ENCODE measurements at places on chromosomes 13 and 19.

DNA sequence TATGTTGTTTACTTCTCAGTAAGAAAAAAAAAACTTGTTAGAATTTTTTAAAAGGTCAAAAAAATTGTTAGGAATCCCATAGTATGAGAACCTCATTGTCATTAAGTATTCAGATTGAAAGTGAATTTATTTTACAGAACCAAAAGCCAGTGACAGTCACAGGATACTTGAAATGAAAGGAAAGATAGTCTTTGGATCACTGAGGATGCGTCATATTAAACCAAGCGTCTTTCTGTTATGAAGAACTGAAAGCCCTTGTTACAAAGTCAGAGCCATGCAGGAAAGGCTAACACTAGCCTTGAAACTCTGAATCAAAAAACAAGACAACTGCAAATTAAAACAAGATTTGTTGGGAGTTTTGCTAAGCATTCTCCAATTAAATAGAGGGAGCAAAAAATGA lies 1348.0 kb upstream of the SLC10A2 start:
- DNase-seq: no peak

GRCh38 chr13:99907627-99908026 lies 63.9 kb downstream of the ZIC5 start:
- DNase-seq: no peak

- peak; percentile 21 for DNase-seq
These were observed 9.9 kb downstream of the CEACAM4 start for GRCh38 chr19:41616792-41617621.

GRCh38 chr13:99498171-99499161 lies 2.8 kb upstream of the TM9SF2 start:
- DNase-seq: peak; percentile 97

- peak; percentile 50 for DNase-seq
These were observed 21.8 kb downstream of the ARRDC2 start for GRCh38 chr19:18029617-18030338.

DNA sequence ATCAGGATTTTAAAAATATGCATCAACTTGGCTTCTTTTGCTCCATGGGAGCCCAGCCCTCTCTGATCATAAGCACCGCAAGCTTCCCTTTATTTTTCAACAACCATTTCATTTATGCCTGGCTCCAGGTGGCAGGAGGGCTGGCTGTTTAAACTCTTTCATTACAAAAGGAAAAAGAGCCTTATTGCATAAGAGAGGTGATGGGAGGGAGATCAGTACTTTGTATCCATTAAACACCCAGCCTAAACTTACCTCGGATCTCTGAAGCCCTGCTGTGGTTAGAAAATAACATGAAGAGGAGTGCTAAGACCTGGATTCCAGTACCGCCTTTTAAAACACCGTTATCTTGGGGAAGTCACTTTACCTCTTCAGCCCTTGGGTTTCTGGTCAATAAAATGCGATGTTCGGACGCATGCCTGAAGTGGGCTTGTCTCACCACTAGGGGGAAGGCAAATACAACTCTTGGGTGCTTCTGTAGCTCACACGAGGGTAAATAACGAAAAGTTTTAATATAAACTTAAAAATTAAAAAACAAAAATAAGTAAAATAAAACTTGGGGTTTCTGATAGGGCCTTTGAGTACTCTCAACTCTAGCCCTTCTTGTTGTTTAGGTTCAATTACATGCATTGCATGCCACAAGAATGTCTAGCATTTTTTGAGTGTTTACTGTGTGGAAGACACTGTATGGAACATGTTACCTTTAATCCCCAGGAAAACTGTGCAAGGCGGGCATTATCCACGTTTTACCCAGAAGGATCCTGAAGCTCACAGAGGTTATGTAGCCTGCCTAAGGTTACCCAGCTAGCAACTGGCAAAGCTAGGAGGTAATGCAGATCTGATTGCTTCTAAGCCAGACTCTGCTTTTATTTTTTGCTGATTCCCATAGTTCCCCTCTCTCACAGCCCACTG lies 240.3 kb downstream of the LMO7 start:
- peak; percentile 63 for DNase-seq

GRCh38 chr13:110210604-110210985 lies 96.4 kb downstream of the COL4A1 start:
- no peak for DNase-seq

DNA sequence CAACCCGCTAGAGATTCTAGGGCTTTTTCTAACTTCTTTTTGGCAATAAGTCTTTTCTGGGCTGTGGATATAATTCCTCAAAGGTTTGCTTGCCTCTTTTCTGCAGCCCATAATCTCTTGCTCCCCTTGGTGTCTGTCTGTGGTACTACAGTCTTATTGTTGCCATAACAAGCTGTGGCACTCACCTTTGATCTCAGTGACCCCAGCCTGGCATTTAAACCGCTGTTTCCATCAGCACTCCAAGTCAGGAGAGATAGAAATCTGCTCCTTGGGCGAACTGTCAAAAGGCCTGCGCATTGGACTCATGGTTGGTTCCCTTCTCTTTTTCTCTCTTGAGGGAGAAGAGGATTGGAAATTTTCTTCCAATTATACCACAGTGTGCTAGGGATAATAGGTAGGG lies 14.5 kb upstream of the MPHOSPH8 start:
- DNase-seq: peak; percentile 64

DNA sequence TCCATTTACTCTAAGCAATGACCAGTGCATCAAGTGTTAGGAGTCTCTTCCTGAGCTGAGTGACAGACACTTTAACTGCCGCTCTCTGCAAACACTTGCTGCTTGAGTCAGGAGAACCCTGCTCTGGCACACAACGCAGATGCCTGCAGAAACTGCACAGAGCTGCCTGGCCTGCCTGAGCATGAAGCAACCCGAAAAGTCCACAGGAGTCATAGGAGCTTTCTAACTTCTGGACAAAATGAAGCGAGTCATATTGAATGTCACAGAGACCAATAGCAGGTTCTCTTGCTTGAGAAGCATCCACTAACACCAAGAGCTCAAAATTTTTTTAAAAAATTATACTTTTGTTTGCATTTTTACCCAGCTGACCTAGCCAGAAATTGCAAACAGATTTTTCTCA lies 232.4 kb downstream of the LHFPL6 start:
- peak; percentile 70 for DNase-seq

DNA sequence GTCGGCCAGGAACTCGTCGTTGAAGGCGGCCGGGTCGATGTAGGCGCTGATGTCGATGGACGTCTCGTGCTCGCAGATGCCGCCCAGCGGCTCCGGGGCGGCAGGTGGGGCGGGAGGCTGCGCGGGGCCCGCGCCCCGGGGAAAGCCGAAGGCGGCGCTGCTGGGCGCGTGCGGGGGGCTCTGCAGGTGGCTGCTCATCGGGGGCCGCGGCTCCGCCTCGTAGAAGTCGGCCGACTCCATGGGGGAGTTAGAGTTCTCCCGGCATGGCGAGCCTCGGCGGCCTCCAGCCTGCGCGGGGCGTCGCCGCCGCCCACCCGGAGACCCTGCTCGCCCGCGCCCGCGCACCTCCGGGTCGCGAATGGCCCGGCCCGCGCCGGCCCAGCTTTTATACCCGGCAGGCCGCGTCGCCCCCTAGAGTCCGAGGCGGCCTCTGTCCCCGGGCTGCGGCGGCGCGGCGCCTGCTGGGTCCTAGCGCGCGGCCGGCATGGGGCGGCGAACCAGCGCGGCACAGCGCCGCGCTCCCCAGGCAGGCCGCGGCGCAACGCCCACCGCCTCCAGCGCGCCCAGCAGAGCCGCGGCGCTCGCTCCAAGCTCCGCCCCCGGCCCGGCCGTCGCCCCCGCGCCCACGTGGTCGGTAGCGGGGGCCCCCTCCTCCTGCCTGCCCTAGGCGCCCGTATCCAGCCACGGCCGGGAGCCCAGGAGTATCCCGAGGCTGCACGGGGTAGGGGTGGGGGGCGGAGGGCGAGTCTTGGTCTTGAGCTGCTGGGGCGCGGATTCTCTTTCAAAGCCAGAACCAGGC lies at the start of gene CEBPA:
CEBPA (minus strand) TSS at position 360 of the 799 bp plus-strand sequence; CDS start at position 240, 120 bp downstream.
- DNase-seq: peak; percentile 84

DNA sequence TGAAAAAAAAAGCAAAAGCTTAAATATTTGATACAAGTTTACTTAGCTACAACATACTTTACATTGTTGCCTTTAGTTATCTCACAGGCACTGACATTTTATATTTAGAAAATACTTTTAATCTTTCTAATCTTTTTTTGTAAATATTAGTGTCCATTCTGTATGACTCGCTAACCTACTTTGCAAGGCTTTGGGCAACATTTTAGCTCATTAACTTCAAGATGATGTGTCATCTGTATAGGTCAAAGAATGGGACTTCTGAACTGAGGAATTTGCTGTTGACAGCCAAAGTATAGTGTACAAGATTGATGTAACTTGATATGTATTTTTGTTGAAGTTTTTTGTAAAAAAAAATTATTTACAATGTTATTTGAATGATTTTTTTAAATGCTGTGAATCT lies 2.7 kb upstream of the C1QTNF9 start:
- DNase-seq: peak; percentile 71

- no peak for DNase-seq
These were observed 299.2 kb downstream of the OLFM4 start for GRCh38 chr13:53327680-53328315.

GRCh38 chr19:9839415-9839814 lies 4.3 kb downstream of the PIN1 start:
- no peak for DNase-seq

- DNase-seq: no peak
These were observed 1464.3 kb downstream of the UQCRFS1 start for GRCh38 chr19:27748551-27749152.

- peak; percentile 39 for DNase-seq
These were observed 67.6 kb downstream of the TNFRSF19 start for GRCh38 chr13:23637829-23638228.

DNA sequence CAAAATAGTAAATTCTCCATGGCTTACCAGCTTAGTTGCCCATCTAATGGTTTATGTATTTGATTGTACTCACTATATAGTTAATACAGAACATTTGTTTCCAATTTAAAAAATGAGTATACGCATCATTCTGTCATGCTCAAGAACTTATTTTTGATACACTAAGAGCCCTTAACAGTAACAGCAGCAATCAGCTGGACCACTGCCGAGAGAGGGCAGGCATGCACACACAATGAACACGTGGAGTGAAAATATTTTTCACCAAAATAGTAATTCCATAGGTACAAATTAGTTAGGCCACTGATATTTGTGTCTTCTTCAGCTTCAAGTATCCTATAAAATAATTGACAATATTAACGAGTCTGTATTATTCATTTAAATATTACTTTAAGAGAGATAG lies 109.9 kb downstream of the KLF12 start:
- DNase-seq: no peak

GRCh38 chr13:37338726-37339385 lies 233.4 kb upstream of the CSNK1A1L start:
- DNase-seq: no peak

DNA sequence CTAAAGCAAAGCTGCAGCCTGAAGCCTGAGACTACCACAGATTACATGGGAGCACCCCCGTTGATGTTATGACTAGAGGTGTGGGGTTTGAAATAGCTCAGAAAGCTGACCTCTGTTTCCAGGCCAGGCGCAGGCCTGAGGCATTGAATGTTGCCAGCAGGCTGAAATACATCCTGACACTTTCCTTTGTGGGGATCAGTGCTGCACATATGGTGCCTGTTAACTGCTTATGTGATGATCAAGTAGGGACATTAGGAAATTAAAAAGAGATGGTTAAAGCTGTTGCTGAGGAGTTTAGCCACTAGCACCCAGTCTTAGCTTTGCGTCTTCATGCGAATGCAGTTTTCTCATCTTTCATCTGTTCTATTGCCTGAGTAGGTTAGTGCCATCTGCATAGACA lies 83.2 kb downstream of the CCNA1 start:
- DNase-seq: no peak

DNA sequence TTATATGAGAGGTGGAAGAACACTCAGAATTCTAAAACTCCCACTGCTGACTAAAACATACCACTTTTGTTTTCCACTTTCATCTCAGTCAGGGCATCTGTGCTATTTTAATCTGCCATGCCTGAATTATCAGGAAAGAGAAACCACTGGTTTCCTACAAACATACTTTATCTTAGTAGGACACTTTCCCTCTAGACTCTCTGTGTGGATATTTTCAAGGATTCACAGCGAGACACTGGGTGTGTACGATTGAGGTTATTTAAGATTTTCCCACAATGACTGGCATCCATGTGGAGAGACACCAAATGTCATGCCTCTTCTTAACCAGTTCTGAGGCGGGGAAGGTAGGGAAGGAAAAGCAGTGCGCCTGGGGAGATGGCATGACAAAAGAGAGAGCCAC lies 212.2 kb downstream of the ENOX1 start:
- DNase-seq: no peak

GRCh38 chr13:42991898-42992763 lies at the start of gene EPSTI1:
Gene EPSTI1 (minus strand): TSS chr13:42992241. CDS start chr13:42992165, 76 bp downstream.
- DNase-seq: peak; percentile 70

DNA sequence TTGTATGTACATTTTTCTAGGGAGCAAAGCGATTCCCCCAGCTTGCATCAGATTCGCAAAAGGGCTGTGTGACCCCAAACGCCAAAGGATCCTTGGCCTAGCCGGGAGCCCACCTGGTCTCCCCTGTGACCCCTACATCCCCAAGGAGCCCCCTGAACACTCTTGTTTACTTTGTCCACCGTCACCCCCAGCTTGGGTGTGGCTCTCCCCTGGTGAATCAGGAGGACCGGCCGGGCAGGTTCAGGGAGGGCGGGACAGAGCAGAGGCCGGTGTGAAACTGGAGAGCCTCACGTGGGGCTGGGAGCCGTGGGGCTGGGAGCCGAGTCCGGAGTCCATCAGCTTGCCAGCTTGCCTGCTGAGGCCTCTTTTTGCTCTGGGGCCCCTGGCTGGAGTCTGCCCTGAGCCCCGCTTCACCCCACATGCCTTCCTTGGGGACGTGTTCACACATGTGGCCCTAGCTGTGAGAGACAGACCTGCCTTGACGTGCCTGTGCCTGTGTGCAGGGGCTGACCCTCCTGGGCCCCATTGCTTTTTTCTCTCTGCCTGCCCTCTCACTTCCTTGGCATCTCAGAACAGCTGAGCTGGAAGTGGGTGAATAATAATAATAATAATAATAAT lies 2.0 kb downstream of the ITPKC start:
- DNase-seq: peak; percentile 28

DNA sequence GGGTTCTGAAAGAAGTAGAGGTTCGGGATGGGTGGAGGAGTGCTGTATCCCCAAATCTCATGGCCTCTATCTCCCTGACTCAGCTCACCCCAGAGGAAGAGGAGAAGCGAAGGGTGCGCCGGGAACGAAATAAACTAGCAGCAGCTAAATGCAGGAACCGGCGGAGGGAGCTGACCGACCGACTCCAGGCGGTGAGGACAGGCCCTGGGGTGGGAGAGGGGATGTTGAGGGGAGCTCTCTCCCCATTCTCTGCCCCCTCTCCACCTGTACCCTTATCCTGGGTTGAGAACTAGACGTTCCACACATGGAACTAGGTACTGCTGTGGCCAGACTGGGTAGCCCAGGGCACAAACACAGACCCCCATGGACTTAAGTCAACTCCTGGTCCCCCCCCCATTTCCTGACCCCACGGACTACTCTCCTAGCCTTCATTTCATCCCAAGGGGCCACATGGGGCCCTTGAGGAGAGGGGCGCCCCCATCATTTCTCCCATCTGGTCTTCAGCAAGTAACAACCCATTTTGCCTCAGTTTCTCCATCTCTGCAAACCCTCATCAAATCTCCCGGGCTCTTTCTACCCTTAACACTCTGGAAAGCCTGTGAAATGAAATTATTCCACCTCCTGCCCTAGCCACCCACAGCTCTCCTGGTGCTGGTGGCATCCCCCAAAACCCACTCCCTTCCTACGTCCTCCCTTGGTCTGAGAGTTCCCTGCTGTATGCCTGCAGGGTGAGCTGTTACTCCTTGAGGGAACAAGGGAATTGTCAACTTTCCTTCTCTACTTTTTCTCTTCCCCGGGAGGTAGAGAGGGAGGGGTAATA lies 3.5 kb downstream of the FOSB start:
- DNase-seq: no peak

Measured in AG08395 (cell line).